ENCODE measurements at places on chromosomes 3 and 15. TPM values are rescaled to one million over a fixed set of nuclear protein-coding genes. Genes with fewer than 3 reads are reported as not detected.

GRCh38 chr3:176687754-176688153, 509.5 kb downstream of the TBL1XR1 start:
- DNase-seq: no peak

RFX7 gene
- 21.3 TPM for total RNA-seq

GRCh38 chr15:55279746-55280351, 9.8 kb downstream of the RAB27A start:
- no peak for DNase-seq

DNA sequence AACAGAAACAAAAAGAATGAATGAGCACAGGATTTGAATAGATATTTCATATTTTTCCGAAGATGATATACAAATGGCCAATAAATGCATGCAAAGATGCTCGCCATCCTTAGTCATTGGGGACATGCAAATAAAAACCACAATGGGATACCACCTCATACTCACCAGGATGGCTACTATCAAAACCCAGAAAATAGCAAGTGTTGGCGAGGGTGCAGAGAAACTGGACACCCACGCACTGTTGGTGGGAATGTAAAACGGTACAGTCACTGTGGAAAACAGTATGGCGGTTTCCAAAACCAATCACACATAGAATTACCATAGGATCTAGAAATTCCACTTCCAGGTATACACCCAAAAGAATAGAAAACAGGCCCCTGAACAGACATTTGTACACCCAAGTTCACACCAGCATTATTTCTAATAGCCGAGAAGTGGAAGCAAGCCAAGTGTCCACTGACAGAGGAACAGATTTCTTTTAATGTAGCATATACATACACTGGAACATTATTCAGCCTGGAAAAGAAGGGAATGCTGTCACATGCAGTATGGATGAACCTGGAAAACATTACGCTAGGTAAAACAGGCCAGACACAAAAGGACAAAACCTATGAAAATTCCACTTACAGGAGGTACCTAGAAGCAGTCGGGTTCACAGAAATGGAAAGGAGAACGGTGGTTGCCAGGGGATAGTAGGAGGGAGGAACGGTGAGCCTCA, 3.6 kb downstream of the RNF168 start:
- DNase-seq: no peak

- no peak for DNase-seq
Observed at GRCh38 chr3:159922861-159923312, 65.7 kb upstream of the IL12A start.

GRCh38 chr15:40420071-40420713, 14.6 kb downstream of the IVD start:
- DNase-seq: no peak

DNA sequence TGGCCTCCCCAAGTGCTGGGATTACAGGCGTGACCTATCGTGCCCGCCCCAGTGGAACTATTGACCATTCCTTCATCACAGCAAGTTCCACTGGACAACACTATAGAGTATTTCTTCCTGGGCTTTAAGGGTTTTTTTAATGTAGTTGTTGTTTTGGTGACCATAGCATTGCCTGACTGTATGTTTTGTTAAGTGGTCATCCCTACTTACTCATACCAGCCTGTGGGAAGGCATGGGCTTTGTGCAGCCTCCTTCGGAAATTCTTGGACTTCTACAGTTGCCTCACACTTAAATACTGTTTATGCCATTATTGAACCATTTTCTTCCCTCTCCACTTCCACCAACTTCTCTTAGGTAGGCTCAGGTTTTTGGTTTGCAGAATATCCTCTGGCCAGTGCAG, 19.9 kb upstream of the ALPK3 start:
- DNase-seq: no peak

DNA sequence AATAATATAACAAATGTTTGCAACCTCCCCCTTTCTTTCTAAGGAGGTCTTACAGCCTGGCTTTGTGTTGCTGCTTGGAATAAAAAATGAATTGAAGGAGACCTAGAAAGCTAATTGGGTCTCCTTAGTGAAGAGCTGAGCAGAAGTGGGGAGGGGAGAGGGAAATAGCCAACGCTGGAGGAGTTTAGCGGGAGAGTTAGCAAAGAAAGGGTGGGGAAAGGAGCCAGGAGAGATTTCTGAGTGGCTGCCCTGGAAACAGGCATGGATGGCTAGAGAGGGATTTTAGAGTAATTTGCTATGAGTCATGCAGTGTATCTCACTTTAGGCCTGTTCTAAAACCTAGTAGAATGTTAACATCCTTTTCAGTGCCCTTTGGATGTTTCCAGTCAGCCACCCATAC, 45.2 kb upstream of the PFN2 start:
- DNase-seq: no peak

RPUSD3 gene
- 6.4 TPM for total RNA-seq

FOXL2 gene
- total RNA-seq: not detected

- DNase-seq: no peak
Observed at GRCh38 chr3:30962084-30962483, 67.6 kb upstream of the GADL1 start.

DNA sequence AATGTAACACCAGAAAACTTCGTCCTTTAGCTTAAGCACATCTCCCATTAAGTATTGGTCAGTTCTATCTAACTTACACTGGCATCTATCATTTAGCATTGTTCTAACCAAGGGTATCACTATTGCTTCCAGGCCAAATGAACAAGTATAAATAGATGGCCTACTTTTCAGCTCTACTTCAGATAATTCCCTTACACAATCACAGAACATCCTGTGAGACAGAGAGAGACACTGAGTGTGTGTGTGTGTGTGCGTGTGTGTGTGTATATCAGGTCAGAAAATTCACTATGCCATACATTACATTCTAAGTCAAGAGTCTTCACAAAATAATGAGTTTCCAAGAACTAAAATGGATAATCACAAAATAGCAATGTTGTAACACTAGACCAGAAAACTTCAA, 39.1 kb downstream of the SCAPER start:
- DNase-seq: no peak

CKMT1A gene
- not detected for total RNA-seq

LOXL1 gene
- total RNA-seq: 1.1 TPM

Data from CD8-positive, alpha-beta T cell (primary cell).